ENCODE measurements at places on chromosomes 3 and 15.

DNA sequence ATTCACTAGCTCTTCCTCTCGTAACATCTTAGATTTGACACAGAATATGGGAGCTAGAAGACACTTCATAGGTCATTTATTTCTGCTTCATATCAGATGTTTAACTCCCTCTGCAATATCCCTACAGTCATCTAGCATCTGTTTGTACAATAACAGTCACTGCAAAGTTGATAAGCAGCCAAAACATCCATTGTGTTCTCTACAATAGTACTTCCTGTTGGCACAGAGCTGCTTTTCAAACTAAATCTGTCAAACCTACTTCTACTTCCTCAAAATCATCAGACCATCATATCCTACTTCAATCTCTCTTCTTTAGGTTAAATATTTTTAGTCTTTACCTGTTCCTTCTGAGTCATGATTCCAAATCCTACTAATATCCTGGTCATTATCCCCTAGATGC is 233.2 kb downstream of the FGF12 start:
- no peak for DNase-seq

GRCh38 chr3:194058189-194058571 is 77.8 kb upstream of the HES1 start:
- DNase-seq = no peak

- DNase-seq = peak; percentile 73
Measured at GRCh38 chr3:154786724-154787123, 293.4 kb upstream of the MME start.

DNA sequence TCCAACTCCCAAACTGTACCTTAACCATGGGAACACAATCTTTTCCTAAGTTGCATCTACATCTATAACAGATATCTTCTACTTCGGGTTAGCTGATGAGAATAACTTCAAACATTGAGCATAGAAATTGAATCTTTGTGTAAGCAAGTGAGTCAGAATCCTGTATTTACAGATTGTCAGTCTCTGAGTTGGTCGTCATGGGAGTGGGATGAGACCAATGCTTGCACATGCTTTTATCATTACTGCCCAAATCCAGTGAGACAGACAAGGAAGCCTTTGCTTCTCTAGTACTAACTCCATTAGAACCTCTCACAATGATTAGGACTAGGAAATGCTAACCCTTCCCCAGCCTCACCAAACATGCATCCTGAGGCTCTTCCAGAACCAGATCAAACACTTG is 587.1 kb upstream of the ZNF717 start:
- DNase-seq = no peak

DNA sequence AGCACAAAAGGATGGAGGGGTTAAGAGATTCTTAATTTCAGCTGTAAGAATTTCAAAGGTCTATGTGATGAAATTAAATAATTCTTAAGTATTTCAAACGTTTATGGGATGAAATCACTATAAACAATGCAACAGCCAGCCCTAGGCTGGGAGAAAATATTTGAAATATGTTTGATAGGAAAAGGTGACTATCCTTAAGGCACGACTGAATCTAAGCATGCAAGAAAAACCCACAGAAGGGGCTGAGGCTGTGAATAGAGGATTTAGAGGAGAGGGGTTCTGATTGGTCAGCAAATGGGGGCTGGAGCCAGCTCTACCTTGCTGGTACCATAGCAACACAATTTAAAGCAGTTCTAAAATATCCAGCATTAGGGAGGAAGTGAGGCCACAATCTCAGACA is 220.8 kb upstream of the ATP10A start:
- no peak for DNase-seq

- DNase-seq = no peak
Measured at GRCh38 chr3:124381575-124382333, 348.5 kb upstream of the UMPS start.

DNA sequence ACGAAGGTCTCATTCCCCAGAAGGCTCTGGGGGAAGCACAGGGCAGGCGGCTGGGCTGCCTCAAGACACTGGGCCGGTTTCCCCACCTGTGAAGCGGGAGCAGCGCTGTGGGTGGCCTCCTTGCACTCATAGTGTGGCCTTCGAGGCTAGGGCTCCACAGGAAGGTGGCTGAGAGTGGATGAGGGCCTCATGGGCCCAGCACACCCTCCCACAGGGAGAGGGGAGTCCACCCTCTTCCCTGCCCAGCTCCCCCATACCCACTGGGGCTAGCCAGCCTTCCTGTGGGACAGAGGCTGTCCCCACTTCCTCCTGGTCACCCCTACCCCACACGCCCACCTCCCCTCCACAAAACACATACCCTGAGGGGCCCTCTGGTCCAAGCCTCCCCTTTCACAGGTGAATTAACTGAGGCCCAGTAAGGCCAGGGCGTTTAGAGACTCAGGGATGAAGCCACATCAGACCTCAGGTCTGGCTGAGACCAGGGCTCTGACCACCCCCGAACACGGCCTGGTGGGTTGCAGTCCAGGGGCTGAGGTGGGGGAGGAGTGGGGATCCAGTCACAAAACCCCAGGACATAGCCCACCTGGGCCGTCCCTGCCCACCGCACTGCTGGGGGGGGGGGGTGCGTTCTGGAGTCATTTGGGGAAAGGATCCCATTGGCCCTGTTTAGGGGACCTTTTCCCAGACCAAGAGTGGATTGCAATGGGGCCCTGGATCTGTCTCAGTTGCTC is 1.1 kb downstream of the ANPEP start:
- no peak for DNase-seq

- DNase-seq = no peak
Measured at GRCh38 chr15:64804619-64805018, 20.8 kb downstream of the PIF1 start.

- no peak for DNase-seq
Measured at GRCh38 chr3:157026091-157026490, 133.9 kb downstream of the CCNL1 start.

DNA sequence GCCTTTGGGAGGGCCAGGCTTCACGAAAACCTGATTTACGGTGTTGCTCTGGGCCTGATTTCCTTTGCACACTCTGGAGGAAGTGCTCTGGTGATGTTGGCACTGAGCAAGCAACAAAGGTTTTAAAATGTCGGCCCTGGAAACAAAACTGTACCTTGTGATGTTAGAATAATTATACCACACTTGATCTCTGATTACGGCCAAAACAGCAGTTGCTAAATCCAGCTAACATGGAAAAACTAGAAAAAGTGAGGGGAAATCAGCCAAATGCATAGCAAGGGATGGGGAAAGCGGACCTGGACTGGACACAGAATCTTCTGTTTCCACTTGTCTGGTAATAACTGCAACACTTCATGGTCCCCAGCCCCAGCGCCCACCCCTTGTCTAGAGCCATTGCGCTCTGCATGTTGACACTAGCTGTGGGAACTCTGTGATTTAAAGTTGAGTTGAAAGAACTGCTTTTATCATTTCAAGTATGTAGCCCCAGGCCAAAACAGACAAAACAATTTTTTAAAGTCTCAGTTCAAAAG is 120.1 kb downstream of the VGLL4 start:
- DNase-seq = no peak

DNA sequence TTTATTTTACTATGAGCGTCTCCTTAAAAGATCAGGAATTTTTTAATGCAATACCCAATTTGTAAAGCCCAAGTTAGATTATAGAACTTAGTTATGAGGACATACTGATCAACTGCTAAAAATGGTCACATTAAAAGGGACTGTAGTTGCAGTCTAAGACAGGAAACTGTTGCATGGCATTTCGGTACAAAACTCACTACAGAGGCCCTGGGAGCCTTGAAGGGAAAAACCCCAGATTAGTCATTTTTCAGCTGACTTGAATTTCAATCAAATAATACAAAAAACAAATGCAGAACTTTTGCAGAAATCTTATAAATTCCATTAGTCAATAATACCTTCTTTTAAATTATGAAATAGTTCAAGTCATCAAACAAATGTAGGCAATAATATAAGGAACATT is 6.9 kb upstream of the PTX3 start:
- DNase-seq = peak; percentile 90

- no peak for DNase-seq
Measured at GRCh38 chr3:57743496-57743895, 12.6 kb upstream of the SLMAP start.

DNA sequence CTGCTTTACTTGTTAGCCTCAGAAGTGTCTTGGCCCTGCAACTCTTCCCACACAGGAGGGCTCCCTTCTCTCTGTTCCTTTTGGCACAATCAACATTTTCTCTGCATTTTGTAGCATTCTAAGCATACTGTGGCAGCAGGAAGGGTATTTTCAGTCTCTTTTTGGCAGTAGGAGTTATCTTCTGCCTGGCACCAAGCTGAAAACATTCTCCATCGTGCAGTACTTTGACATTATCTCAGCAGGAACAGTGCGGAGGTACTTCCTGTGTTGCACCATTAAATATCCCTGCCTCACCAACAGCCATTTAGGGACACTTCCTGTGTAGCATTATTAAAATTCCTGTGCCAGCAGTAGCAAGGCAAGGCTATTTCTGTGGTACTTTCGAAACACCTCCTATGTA is 233.2 kb upstream of the SEMA6D start:
- no peak for DNase-seq

DNA sequence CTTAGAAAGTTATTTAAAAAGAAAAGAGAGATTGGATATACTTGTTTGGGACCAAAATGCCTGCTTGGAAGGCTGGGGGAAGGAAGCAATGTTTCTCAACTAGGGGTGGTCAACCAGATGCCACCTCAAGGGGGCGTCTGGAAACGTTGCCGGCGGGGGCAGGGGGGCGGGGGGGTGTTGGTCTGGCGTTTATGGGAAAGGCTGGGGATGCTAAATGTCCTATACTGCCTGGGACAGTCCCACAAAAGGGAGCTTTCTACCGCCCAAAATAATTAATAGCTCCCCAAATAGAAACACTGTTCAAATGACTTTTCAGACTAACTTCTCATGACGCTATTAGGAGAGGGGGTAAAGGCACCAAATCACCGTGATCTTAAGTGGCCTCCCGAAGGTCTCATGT is 2.2 kb downstream of the POLG start:
- no peak for DNase-seq

DNA sequence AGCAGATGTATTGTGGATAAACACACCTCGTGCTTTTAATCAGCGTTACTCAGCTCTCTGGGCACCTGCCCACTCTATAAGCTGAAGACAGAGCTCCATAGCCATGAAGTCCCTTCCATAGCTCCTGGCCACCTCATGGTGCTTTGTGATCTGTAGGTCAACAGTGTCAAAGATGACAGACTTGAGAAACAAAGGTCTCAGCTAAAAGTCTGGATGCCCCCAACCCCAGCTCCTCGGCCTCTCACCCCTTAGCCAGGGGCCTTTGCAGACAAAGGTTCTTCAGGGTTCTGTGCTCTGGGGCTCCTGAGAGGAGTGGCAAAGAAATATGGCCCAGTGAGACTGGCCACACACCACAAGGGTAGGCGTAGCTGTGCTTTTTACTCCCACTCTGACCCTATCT is 168.6 kb downstream of the KLF13 start:
- DNase-seq = no peak

- no peak for DNase-seq
Measured at GRCh38 chr3:55683666-55684270, 196.7 kb upstream of the WNT5A start.

GRCh38 chr3:193797566-193797965 is 204.6 kb downstream of the OPA1 start:
- no peak for DNase-seq

GRCh38 chr3:4993276-4994143 is 14.3 kb downstream of the BHLHE40 start:
- no peak for DNase-seq

Data from inflammatory macrophage (primary cell).